ENCODE measurements at places on chromosomes 16 and 17.

- DNase-seq = no peak
Observed at GRCh38 chr16:50846511-50846910, 104.6 kb downstream of the CYLD start.

GRCh38 chr17:49578952-49579500, 3.4 kb downstream of the NXPH3 start:
- no peak for DNase-seq

DNA sequence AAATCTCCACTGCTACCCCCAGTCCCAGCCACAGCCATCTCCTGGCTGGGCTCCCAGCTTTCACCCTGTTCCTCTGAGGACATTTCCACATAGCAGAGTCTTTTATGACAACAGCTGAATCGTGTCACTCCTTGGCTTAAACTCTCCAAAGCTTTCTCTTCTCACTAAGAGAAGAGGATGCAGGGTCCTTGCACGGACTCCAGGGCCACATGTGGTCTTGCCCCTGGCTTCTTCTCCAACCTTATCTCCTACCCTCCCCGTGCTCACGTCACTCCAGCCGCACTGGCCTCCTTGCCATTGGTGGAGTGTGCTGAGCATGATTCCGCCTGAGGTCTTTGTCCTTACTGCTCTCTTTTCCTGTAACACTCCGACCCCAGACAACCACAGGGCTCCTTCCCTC, 39.9 kb upstream of the CCDC182 start:
- DNase-seq = no peak

GRCh38 chr17:21542070-21542469, 150.3 kb upstream of the KCNJ18 start:
- peak; percentile 26 for DNase-seq

- DNase-seq = no peak
Observed at GRCh38 chr17:51647067-51647466, 386.7 kb downstream of the UTP18 start.

DNA sequence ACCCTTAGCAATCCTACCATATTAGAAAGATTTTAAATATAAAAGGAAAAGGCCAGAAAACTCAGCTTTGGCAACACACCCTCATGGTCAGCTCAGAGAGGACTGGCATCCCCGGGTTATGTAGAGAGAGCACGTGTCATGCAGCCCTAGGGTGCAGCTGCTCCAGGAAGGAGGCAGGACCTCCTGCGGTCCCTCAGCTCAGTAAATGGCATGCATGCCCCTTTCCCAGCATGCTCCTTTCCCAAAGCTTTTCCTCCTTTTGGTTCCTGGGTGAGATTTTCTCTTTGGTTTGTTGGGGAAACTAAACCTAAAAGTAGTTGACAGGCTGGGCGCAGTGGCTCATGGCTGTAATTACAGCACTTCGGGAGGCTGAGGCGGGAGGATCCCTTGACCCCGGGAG, 3.9 kb downstream of the GAN start:
- no peak for DNase-seq

DNA sequence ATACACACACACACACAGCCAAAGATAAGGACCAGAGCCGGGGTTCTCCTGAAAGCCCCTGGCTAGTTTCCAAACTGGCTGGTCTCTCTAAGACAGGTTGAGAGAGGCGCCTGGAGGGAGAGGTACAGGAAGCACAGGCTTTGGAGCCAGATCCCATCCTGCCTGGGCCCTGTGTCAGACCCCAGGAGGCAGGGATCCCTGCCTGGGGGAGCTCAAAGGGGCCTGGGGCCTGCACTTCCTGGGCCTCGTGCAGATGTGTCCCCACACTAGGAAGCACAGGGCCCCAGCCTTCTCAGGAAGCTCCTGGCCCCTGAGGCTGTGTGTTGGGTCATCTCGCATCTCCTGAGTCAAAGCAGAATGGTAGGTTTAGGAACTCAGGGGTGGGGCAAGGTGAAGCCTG, 16.0 kb downstream of the SLC5A10 start:
- no peak for DNase-seq

- DNase-seq = no peak
Observed at GRCh38 chr17:17892009-17892408, 55.2 kb upstream of the SREBF1 start.

- DNase-seq = no peak
Observed at GRCh38 chr17:39173080-39173479, 7.1 kb upstream of the ARL5C start.

DNA sequence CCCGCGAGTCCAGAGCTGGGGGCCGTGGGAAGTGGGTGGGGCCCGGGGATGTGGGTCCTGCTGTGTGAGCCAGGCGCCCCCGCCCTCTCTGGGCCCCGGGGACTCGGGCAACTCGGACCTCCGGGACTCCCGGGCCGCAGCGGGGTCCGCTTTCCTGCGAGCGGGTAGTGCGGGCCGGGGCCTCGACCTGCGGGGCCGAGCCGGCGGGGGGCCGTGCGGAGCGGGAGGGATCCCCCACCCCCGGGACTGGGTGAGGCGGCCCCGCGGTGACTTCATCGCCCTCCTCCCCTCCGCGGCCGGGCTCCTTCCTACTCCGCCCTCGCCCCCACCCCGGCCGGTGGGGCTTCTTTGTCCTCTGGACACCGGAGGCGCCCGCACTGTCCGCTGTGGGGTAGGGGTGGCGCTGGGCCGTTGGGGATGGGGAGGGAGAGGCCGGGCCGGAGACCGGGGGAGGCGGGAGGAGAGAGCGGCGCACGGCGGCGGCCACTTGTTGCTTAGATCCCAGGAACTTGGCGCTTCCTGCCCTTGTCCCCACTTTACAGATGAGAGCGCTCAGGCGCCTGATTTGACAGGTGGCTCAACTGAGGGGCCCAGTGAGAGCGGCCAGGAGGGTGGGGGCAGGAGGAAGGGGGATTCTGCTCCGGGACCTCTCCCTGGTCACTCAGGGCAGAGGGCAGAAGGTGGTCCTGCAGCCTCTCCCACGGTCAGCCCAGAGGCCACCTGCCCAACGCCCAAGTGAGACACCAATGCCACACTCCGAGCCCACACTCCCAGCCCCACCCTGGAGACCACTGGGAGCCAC, 874 bp downstream of the CMTM3 start:
- DNase-seq = peak; percentile 40

DNA sequence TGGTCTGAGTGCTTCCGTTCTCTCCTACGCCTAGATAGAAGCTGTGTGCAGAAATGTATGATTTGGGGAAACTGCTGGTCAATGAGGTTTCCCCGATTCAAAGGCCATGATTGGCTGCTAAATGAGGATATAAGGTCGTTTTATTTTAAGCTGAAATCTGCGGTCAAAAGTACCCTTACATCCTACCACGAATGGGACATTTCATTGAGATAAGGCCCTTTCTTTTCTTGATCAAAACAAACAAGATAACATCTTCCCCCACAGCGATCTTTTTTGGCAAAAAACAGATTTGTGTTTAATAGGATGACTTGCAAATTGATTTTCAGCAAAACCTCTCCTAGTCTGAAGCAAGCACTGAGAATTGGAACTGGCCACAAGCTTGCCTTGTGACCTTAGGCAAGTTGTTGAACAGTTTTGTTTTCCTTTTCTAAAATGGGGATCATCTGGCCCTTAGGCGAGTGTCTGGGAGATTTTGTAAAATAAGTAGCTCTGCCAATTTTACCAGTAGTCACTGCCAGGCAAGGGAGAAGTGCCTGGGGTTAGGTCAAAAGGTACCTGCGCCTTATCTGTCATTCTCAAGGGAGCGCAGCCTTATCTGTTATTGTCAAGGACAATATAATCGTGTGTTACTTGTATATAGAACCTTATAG, 635 bp downstream of the SCPEP1 start:
- peak; percentile 16 for DNase-seq

GRCh38 chr16:85330694-85331188, 218.5 kb upstream of the CIBAR2 start:
- peak; percentile 87 for DNase-seq

Data from fibroblast of mammary gland (primary cell).